ENCODE measurements at places on chromosomes 5 and 9. TPM values are rescaled to one million over a fixed set of nuclear protein-coding genes. Genes with fewer than 3 reads are reported as not detected.

DNA sequence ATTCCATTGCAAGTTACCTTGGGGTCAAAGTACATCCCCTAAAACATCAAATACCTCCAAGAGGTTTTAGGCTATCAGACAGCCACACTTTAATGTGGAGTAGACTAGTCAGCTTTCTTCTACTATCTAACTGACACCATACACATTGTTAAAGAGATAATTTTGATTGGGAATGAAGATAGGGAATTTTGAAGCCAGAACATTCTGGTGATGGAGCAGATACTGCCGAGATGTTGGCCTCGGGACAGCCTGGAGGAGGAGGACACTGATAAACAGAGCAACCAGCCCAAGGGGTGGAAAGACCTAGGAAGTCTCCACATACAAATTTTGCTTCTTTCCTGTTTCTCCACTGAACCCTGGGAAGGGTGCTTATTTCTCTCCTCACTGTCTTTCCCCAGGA lies 14.9 kb downstream of the TJP2 start:
- no peak for DNase-seq

- peak; percentile 87 for DNase-seq
Observed at GRCh38 chr5:140966293-140967225, at the start of gene PCDHAC2. PCDHAC2 (plus strand) TSS chr5:140966476; CDS start chr5:140966767, 291 bp downstream.

GRCh38 chr5:32539981-32540845 lies 45.1 kb upstream of the SUB1 start:
- no peak for DNase-seq

DNA sequence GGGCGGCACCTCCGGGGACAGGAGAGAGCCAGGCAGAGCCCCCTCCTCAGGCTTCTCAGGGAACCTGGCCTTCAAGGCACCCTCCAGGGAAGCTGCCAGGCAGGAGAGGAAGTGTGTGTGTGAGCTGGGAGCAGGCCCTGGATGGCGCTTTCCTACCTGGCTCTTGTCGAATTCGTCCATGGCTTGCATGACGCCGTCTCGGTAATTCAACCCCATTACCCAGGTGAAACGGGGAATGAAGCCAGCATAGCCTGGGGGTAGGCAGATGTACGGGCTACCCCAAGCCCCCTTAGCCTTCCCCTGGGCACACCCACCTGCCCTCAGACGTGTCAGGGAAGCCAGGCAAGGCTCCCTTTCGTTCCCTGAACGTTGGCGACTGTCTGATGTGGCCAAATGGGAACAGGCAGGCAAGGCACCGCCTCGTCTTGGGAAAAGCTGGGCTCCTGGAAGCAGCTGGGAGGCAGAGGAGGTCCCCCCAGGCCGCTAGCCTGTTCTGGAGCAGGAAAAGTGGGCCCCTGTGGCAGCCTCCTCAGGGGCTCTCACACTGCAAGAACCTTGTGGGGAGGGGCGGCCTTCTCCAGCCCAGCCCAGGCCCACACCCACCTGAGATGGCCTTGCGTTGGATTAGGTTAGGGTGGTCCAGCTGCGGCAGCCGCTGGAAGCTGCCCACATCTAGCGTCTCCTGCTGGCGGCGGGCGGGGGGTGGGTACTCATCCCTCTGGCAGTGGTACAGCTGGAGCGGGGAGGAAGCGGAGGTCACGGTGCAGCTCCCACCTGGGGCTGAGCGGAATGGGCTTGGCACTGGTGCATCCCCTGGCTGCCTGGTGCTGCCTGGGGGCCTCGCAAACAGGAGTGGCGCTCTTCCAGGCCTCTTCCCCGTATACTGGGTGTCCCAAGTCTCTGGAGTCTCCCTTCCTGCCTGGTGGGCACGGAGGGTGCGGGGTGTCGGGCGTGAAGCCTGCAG lies 3.7 kb downstream of the TUBB4B start:
- DNase-seq: no peak

GRCh38 chr5:153807801-153808200 lies 230.9 kb downstream of the FAM114A2 start:
- DNase-seq: no peak

- no peak for DNase-seq
Observed at GRCh38 chr5:158313027-158313732, 454.2 kb upstream of the CLINT1 start.

DNA sequence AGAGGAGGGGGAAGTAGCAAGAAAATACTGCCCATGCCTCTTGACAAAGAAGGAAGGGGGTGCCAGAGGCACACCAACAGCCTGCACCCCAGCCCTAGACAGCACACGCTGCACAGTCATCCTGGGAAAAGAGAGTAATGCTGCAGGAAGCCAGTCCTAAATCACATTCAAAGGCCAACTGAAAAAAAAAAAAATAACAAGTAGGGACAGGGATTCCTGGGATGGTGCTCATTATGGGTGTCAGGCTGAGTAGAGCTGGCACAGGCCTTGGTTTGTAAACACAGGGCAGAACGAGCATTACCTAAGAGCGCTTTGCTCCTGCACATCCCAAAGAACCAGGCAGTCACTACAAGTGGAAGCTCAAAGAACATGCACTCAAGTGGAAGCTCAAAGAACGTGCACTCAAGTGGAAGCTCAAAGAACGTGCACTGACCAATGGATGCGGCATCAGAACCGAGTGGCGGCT lies 7.8 kb downstream of the RAPGEF1 start:
- DNase-seq: no peak

Gene TEX48
- total RNA-seq: not detected

Gene DMRT1
- 0.48 TPM for total RNA-seq

Gene GAPT
- 11.8 TPM for total RNA-seq

Gene CARTPT
- total RNA-seq: not detected

Gene SLC26A2
- total RNA-seq: 32.5 TPM

Gene FCN2
- not detected for total RNA-seq

Gene ZNF366
- total RNA-seq: 0.96 TPM

Data from umbilical cord (tissue), 2 donors.